ENCODE measurements at places on chromosomes 2 and 18. TPM values are rescaled to one million over a fixed set of nuclear protein-coding genes. Genes with fewer than 3 reads are reported as not detected.

The ASIC4 gene
- not detected for total RNA-seq

The IFIH1 gene
- 27.3 TPM for total RNA-seq

The GNAL gene
- 17.1 TPM for total RNA-seq

The PTPRN gene
- not detected for total RNA-seq

The RNF152 gene
- 24.6 TPM for total RNA-seq

The HIBCH gene
- total RNA-seq, result 10.3 TPM
